ENCODE measurements at places on chromosomes 7 and 10.
A peak's percentile ranks its signal among the peaks of the same experiment; 100 is the strongest.

DNA sequence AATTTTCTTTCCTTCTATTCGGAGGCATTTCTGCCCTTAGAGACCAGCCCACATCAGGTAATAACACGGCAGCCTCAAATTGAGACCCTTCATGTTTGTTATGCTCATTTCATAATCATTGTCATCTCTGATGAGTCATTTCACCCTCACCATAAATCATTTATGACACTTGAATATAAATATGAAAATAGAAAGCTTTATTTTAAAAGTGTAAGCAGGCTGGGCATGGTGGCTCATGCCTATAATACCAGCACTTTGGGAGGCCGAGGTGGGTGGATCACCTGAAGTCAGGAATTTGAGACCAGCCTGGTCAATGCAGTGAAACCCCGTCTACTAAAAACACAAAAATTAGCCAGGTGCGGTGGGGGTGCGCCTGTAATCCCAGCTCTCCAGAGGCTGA lies 57.4 kb upstream of the EGFR start:
- no peak for DNase-seq

- DNase-seq, result no peak
These were observed 101.3 kb upstream of the GHITM start for GRCh38 chr10:84038035-84038434.

- DNase-seq, result no peak
These were observed 15.5 kb downstream of the ABCB4 start for GRCh38 chr7:87459941-87460340.

DNA sequence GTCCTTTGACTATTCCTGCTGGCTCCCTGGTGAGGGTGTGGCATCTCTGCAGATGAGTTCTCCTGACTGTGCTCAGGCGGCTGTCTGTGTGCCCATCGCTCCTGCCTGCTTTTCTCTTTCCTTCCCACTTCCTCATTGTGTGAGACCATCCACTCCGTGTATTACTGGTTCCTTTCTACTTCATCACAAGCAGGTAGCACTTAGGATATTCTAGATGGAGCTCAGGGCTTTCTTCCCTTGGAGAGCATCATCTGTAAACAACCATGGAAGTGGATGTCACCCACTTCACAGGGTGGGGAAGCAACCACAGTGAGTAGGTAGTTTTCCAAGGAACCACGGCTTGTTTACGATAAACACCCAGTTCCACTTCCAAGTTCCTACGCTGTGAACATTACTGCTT lies 15.7 kb downstream of the DNAJB6 start:
- DNase-seq, result peak; percentile 34

GRCh38 chr7:130768854-130769253 lies 34.8 kb upstream of the KLF14 start:
- DNase-seq, result no peak

Measured in GM10248 (cell line).